Stimulated activated CD4-positive, alpha-beta T cell treated with anti-CD3 and anti-CD28 coated beads, Interleukin-4, amount 100 ng/mL, for 4 hours (primary cell): ENCODE measurements at places on chromosomes 16 and 17.

GRCh38 chr16:14494396-14494966 is 135.6 kb downstream of the PARN start:
- no peak for DNase-seq

GRCh38 chr17:70969521-70970034 is 800.2 kb downstream of the KCNJ2 start:
- no peak for DNase-seq

DNA sequence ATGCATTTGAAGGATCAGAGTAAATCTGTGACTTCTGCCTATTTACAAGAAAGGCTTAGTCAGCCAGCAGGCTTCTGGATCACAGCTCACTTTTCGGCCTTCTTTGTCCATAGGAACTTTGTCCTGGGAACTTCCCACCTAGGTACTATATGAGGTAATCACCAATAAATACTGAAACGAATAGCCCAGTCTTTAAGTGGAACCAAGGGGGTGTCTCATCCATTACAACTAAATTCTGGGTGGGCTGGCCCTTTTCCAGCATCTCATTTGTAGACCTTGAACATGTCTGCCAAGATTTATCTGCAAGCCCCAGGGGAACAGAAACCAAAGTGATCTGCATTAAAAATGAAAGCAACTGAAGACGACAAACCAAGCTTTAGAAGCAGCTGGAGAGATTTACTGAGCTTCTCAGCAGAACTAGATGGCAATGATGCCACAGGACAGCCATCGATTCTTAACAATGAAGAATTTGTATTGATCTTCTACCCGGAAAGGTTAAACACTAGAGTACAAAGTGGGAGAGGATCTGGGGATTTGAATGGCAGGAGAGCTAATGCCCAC is 55.5 kb downstream of the SNX11 start:
- no peak for DNase-seq

- no peak for DNase-seq
These were observed 4.8 kb upstream of the LPO start for GRCh38 chr17:58233543-58233942.

GRCh38 chr16:84970447-84971127 is 40.7 kb downstream of the ZDHHC7 start:
- DNase-seq, result peak; percentile 79

DNA sequence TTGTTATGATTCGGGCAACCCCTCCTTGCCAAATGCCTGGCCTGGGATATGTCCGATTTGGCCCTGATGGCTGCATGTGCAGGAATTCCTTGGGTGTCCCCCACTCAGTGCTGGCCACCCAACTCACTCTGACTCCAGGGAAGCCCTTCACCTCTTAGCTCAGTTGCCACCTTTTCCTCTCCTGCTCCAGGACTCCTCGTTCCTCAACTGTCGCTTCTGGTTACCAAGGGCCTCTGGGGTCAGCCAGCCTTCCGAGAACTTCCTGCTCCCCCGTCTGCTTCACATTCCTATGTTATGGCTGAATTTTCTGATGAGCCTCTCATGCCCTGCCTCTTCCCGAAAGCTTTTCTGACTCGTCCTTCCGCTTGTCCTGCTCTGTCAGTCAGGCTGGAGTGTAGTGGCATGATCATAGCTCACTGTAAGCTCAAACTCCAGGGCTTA is 63.5 kb downstream of the SPACA3 start:
- DNase-seq, result no peak

- DNase-seq, result no peak
These were observed 28.5 kb upstream of the SHCBP1 start for GRCh38 chr16:46649588-46650253.

GRCh38 chr16:7853197-7853596 is 520.6 kb downstream of the RBFOX1 start:
- no peak for DNase-seq

GRCh38 chr17:8994319-8994718 is 27.0 kb upstream of the NTN1 start:
- DNase-seq, result peak; percentile 35

GRCh38 chr16:1771864-1772361 is 570 bp upstream of the NME3 start:
- no peak for DNase-seq

DNA sequence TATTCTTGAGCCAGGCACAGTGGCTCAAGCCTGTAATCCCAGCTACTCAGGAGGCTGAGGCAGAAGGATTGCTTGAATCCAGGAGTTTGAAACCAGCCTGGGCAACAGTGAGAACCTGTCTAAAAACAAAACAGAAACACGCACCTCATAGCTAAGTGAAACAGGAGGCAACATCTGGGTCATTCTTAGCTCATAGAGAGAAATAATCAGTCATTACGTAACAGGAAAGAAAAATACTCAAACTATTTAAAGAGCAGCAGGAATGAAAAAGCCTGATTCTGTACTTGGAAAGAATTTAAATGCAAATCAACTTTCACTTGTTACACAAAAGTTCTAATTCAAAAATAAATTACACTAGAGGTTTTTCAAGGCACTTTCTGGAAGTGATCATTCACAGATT is 17.2 kb downstream of the CHCT1 start:
- DNase-seq, result no peak

DNA sequence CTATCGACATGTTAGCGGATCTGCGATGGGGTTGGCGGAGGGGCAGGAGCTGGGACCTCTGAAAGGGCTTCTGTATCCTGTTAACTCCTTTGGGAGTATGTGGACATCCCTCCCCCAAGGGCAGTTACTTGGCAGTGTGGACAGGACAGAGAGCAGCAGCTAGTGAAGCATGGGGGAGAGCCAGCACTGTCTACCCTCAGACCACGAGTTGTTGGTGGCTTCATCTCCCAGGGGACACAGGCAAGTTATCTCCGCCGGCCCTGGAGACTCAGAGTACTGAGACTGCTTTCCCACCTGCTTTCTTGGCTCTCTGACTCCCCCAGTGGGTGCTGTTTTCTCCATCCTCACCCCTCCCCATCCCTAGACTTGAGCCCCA is 5.3 kb upstream of the GFAP start:
- no peak for DNase-seq

DNA sequence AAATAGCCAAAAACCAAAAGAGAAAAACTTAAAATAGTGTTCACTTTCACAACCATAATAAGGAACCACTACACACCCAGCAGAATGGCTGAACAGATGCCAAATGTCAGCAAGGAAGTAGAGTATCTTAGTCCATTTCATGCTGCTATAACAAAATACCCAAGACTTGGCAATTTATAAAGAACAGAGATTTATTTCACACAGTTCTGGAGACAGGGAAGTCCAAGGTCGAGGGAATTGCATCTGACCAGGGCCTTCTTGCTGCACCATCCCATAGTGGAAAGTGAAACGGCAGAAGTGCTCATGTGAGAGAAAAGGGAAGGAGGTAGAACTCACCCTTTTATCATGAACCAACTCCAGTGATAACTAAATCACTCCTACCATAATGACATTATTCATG is 33.8 kb upstream of the CCL22 start:
- no peak for DNase-seq

- no peak for DNase-seq
These were observed 7.4 kb upstream of the TBX4 start for GRCh38 chr17:61444831-61445230.

DNA sequence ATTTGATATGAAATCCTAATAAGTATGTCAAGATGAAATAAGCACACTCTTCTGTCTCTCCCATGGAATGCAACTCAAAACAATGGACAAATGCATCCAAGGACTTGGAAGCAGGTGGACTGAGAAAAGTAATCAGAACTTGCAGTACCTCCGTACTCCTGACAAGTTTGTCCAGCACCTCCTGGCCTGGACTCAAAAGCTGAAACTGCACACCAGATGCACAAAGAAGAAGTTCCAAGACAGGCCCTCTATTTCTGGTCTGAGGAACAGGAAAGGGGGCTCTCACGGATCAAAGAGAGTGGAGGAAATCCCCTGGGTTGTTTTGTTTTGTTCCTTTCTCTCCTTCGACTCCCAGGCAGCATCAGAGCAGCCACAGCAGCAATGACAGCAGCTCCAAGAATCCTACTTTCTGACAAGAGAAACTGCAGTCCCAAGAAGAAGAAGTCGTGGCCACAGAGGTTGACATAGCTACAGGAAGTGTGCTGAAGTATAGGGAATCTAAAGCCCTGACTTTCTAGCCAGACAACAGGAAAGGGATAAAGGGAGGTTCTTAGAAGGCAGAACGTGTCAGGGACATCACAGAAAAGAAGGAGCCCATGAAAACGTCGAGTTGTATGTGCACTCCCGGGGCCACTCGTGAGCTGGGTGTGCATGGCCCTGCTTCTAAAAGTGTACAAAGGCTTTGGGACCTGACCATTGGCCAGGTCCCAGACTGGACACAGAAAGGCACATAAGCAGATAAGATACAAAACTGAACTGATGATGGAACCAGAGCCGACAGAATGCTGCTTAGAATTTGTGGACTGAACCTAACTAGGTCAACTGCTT is 29.3 kb downstream of the AKAP10 start:
- no peak for DNase-seq

- DNase-seq, result no peak
These were observed 1.2 kb downstream of the CCDC137 start for GRCh38 chr17:81667754-81668153.

- DNase-seq, result no peak
These were observed 11.8 kb downstream of the CTRB1 start for GRCh38 chr16:75230471-75231110.

DNA sequence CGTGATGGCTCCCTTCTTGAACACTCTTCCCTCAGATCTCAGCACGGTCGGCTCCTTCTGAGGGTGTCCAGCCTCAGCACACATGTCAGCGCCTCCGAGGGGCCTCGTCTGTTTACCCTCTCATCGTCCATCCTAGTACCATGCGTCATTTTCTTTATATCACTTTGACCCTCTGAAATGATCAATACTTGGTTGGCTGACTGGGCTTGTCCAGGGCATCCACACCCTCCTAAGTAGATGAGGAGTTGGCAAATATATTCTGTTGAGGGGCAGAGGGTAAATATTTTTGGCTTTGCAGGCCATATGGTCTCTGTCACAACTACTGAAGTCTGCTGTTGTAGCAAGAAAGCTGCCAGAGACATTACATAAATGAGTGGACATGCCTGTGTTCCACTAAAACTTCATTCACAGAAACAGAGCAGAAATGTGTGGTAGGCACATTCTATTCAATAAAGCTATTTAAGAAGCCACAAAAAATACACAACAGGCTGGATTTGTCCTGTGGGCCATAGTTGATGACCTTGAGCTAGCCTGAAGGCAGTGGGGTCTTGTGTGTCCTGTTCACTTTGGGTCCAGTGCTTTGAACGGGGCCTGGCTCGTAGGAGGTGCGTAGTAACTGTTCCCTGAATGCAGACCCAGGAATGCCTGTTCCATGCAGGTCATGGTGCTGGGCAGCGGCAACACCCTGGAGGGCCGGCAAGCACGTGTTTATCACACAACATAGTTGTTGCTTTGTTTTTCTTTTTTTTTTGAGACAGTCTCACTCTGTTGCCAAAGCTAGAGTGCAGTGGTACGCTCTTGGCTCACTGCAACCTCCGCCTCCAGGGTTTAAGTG is 185.8 kb downstream of the SNX29 start:
- DNase-seq, result no peak

- DNase-seq, result no peak
These were observed 278.8 kb downstream of the HS3ST3B1 start for GRCh38 chr17:14579716-14580115.

DNA sequence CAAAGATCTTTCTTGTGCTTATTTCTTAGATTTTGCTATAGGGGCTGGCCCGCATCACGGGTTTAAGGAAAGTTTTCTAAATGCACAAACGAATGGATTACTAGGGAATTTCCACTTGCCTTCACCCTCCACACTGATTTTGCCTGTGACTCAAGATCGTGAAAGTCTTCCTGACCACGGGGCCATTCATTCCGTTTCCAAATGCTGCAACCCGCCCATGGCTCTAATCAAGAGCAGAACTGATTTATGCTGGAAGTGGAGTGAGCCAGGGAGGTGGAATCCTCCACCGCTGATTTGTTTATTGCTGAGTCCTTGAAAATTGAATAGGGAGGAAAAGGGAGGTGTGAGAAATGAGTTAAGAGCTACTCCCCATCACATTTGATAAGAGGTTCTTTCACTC is 52.4 kb downstream of the CA10 start:
- DNase-seq, result no peak
